ENCODE measurements at places on chromosomes 1 and 21. TPM values are rescaled to one million over a fixed set of nuclear protein-coding genes. Genes with fewer than 3 reads are reported as not detected.

SUSD4 gene
- total RNA-seq = 0.14 TPM

C1orf74 gene
- 2.0 TPM for total RNA-seq

KLF18 gene
- total RNA-seq = not detected

FAM3B gene
- total RNA-seq = not detected

MPC2 gene
- 37.7 TPM for total RNA-seq

SPATA1 gene
- total RNA-seq = 0.71 TPM

BEST4 gene
- total RNA-seq = not detected

PRAMEF13 gene
- not detected for total RNA-seq

OLIG2 gene
- not detected for total RNA-seq

KLF17 gene
- 0.09 TPM for total RNA-seq

DMRTA2 gene
- total RNA-seq = 0.09 TPM

LINGO4 gene
- not detected for total RNA-seq

PADI1 gene
- under 0.01 TPM for total RNA-seq

STUM gene
- not detected for total RNA-seq

SLC45A1 gene
- 2.0 TPM for total RNA-seq

ZBED6 gene
- total RNA-seq = 7.5 TPM

RABGAP1L gene
- 22.3 TPM for total RNA-seq

DR1 gene
- total RNA-seq = 20.6 TPM

FCGR1A gene
- total RNA-seq = not detected

FCGR3A gene
- not detected for total RNA-seq

NPHS2 gene
- not detected for total RNA-seq

SPRR3 gene
- not detected for total RNA-seq

GPR3 gene
- 0.09 TPM for total RNA-seq

ETS2 gene
- total RNA-seq = 41.2 TPM
